ENCODE measurements at places on chromosomes 1 and 21. TPM values are rescaled to one million over a fixed set of nuclear protein-coding genes. Genes with fewer than 3 reads are reported as not detected.

GRCh38 chr1:788835-789234 is 102.4 kb upstream of the OR4F16 start:
- no peak for DNase-seq

DNA sequence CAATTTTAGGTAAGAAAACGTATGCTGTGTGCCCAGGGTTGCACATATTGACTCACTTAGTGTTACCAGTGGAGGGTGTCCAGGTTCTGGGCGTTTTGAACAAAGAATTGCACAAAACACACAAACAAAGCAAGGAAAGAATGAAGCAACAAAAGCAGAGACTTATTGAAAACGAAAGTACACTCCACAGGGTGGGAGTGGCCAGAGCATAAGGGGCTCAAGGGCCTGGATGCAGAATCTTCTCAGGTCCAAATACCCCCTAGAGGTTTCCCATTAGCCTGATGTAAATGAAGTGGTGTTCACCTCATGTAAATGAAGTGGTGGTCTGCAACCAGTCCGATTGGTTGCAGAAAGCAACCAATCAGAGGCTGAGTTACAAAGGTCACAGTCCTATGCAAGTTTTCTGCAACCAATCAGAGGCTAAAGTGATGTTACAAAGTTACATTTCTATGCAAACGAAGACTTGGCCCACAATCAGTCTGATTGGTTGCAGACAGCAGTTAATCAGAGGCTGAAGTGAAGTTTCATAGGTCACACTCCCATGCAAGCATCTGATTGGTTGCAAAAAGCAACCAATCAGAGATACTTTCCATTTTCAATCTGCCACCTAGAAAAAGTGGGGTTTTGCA is 228.3 kb downstream of the ST6GALNAC3 start:
- no peak for DNase-seq

The KRTAP11-1 gene
- not detected for total RNA-seq

The ARHGAP30 gene
- total RNA-seq: 0.58 TPM

- peak; percentile 96 for DNase-seq
Observed at GRCh38 chr1:84603941-84604830, 29.9 kb upstream of the CTBS start.

DNA sequence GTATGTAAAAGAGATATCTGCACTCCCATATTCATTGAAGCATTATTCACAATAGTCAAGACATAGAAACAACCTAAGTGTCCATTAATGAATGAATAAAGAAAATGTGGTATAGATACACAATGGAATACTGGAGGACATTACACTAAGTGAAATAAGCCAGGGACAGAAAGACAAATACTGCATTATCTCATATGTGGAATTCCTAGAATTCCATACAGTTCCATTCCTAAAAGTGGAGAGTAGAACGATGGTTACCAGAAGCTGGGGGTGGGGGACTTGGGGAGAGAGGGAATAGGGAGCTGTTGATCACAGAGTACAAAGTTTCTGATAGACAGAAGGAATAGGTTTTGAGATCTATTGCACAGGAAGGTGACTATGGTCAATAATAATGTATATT is 7.4 kb downstream of the TMED5 start:
- DNase-seq: no peak

The OR6K3 gene
- total RNA-seq: not detected

The TDRD10 gene
- not detected for total RNA-seq

- DNase-seq: no peak
Observed at GRCh38 chr1:15205586-15206346, 41.3 kb upstream of the FHAD1 start.

The LCE1C gene
- not detected for total RNA-seq

Data from HT-29 (cell line).